Dermis blood vessel endothelial cell (primary cell): ENCODE measurements at places on chromosomes 1 and 21. TPM values are rescaled to one million over a fixed set of nuclear protein-coding genes. Genes with fewer than 3 reads are reported as not detected.

Gene TNN
- total RNA-seq, result not detected in 2 replicates

Gene BRDT
- not detected in 2 replicates for total RNA-seq

Gene DHCR24
- total RNA-seq, result 82.2 and 213 TPM in 2 replicates

Gene AADACL4
- total RNA-seq, result not detected in 2 replicates

Gene DDOST
- 314 and 417 TPM in 2 replicates for total RNA-seq

Gene RHD
- 0.09 and 0.34 TPM in 2 replicates for total RNA-seq

Gene CHRM3
- 1.4 and 2.6 TPM in 2 replicates for total RNA-seq

Gene TFF2
- total RNA-seq, result not detected in 2 replicates

Gene TRABD2B
- total RNA-seq, result under 0.01 TPM in 1 of 2 replicates, not detected in the other

Gene PCAT6
- 0.51 TPM in 1 of 2 replicates, not detected in the other for total RNA-seq

Gene TINAGL1
- total RNA-seq, result 418 and 719 TPM in 2 replicates

Gene XCL1
- total RNA-seq, result not detected in 2 replicates

Gene FCER1G
- 0.19 TPM in 1 of 2 replicates, not detected in the other for total RNA-seq

Gene FCMR
- 0.17 TPM in 1 of 2 replicates, not detected in the other for total RNA-seq

Gene GJA8
- not detected in 2 replicates for total RNA-seq

Gene CELA3B
- total RNA-seq, result not detected in 2 replicates

Gene CD1D
- not detected in 2 replicates for total RNA-seq

Gene DCST1
- total RNA-seq, result not detected in 2 replicates

Gene SAMSN1
- 0.05 TPM in 1 of 2 replicates, not detected in the other for total RNA-seq

Gene NUF2
- 5.3 and 19.7 TPM in 2 replicates for total RNA-seq

Gene APCS
- total RNA-seq, result not detected in 2 replicates

Gene TMCC2
- total RNA-seq, result 1.7 and 1.9 TPM in 2 replicates

Gene SERTAD4
- total RNA-seq, result 1.1 and 3.9 TPM in 2 replicates

Gene USP16
- 25.5 and 40.8 TPM in 2 replicates for total RNA-seq

Gene CA14
- not detected in 2 replicates for total RNA-seq

Gene INSRR
- not detected in 2 replicates for total RNA-seq

Gene PROK1
- 0.09 TPM in 1 of 2 replicates, not detected in the other for total RNA-seq

Gene CLIC4
- 262 and 338 TPM in 2 replicates for total RNA-seq

Gene HRNR
- total RNA-seq, result under 0.01 TPM in 1 of 2 replicates, not detected in the other

Gene SPRR3
- total RNA-seq, result not detected in 2 replicates

Gene LRRC71
- total RNA-seq, result 0.14 and 0.34 TPM in 2 replicates

Gene PLA2G2D
- not detected in 2 replicates for total RNA-seq

Gene ROR1
- total RNA-seq, result 0.17 and 0.84 TPM in 2 replicates

Gene INKA2
- total RNA-seq, result 9.7 and 12.2 TPM in 2 replicates

Gene PI4KB
- total RNA-seq, result 45.5 and 55.3 TPM in 2 replicates

Gene SGIP1
- 37.4 and 48.0 TPM in 2 replicates for total RNA-seq

Gene GBP2
- 65.9 and 97.0 TPM in 2 replicates for total RNA-seq

Gene ARHGEF16
- 0.51 TPM in 2 replicates for total RNA-seq

Gene IKBKE
- total RNA-seq, result 23.3 and 33.9 TPM in 2 replicates
